ENCODE measurements at places on chromosomes 12 and 14. TPM values are rescaled to one million over a fixed set of nuclear protein-coding genes. Genes with fewer than 3 reads are reported as not detected.

Gene MYBPC1
- not detected for total RNA-seq

Gene NOS1
- total RNA-seq: 0.20 TPM

Gene CAPZA3
- not detected for total RNA-seq

Gene KCNH5
- total RNA-seq: not detected

Gene CMA1
- not detected for total RNA-seq

Measured in ovary (tissue), 10 donors.